ENCODE measurements at places on chromosomes 2 and 18. TPM values are rescaled to one million over a fixed set of nuclear protein-coding genes. Genes with fewer than 3 reads are reported as not detected.

ALPP gene
- 0.15 TPM for total RNA-seq

- H3K27ac ChIP-seq = no peak overlapping the region
- H3K4me3 ChIP-seq = no peak overlapping the region
- H3K4me1 ChIP-seq = no peaks in the 10 kb centered on the region
- no peak for DNase-seq
Observed at GRCh38 chr18:66749030-66749429, 145.1 kb upstream of the CDH19 start.

- H3K4me1 ChIP-seq = no peaks in the 10 kb centered on the region
- no peak overlapping the region for H3K27ac ChIP-seq
- DNase-seq = no peak
Observed at GRCh38 chr2:201831469-201831868, 25.1 kb downstream of the CDK15 start.

TBR1 gene
- not detected for total RNA-seq

GRCh38 chr2:169141713-169142352 is 72.5 kb downstream of the DHRS9 start:
- H3K27me3 ChIP-seq = no peaks in the 10 kb centered on the region
- peaks cover 7% of the 10 kb centered on the region for H3K4me1 ChIP-seq
- H3K36me3 ChIP-seq = no peaks in the 10 kb centered on the region
- peak; percentile 31 for DNase-seq

C1QL2 gene
- total RNA-seq = 0.88 TPM

ASB18 gene
- not detected for total RNA-seq

DNA sequence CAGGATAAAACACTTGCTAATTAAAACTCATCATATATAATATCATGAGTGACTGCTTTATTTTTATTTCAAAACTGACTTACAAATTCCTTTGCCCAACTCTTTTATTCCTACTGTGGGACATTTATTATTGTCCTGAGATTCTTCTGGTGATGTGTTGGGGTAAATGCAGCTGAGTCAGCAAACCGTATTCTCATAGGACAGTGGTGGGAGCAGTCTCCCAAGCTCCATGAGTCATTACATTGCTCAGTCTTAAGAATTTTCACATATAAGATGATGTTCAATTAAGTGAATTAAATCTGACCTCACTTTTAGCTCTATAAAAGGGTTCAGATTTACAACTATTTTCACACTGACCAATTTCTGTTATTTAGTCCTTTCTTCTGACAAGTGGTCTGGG is 1530.7 kb downstream of the LRP1B start:
- H3K36me3 ChIP-seq = no peaks in the 10 kb centered on the region
- no peak overlapping the region for H3K4me3 ChIP-seq
- H3K27ac ChIP-seq = no peak overlapping the region
- H3K4me1 ChIP-seq = no peaks in the 10 kb centered on the region

All from H1 (cell line).